ENCODE measurements at places on chromosomes 5 and 9. TPM values are rescaled to one million over a fixed set of nuclear protein-coding genes. Genes with fewer than 3 reads are reported as not detected.

TRPM6 gene
- total RNA-seq, result 0.82 TPM

LECT2 gene
- total RNA-seq, result not detected

- no peak for DNase-seq
Measured at GRCh38 chr5:167918184-167918812, 373.1 kb upstream of the WWC1 start.

SNCAIP gene
- total RNA-seq, result 3.2 TPM

DOCK8 gene
- 95.9 TPM for total RNA-seq

DNA sequence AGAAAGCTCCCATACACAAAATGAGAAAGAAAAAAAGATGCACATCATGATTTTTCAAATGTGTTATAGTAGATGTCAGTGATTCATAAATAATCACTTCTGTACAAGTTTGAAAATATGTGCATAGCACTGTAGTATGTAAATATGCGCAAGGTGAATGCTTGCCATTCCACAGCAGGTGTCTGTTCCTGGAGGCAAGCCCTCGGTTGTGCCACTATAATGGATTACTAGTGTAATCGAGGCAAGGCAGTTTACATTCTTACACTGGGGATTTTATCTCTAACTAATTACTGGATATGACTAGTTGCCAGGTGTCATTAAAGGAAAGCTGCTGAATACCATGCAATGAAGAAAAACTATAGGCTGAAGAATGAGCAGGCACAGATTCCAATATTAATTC, 93.6 kb downstream of the ARHGEF28 start:
- no peak for DNase-seq

- DNase-seq, result no peak
Measured at GRCh38 chr5:11411621-11412020, 492.6 kb downstream of the CTNND2 start.
